ENCODE measurements at places on chromosomes 1 and 21.

DNA sequence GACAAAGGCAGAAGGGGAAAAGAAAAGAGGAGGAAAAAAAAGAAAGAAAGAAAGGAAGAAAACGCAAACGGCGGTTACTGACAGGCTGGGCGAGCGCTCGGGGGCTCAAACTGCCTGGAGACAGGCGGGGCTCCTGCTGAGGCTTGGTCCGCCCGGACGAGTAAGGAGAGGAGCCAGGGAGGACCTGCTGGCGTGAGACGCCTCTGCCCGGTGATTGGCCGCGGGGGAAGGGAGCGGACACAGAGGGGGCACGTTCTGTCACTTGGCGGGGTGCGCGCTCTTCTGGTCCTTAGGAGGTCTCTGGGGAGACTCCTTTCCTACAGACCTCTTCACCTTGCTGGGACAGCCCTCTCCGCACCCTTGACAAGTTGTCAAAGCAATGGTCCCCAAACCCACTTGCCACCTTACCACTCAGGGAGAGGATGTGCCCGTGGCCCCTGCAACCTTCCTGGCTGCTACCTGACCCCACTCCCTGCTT lies 791 bp upstream of the PIK3R3 start:
- DNase-seq, result peak; percentile 93

- no peak for DNase-seq
Measured at GRCh38 chr1:14598498-14599182, at the start of gene KAZN. TSS of gene KAZN (plus strand) at chr1:14598685.

- DNase-seq, result no peak
Measured at GRCh38 chr1:18160290-18160942, 52.8 kb downstream of the IGSF21 start.

DNA sequence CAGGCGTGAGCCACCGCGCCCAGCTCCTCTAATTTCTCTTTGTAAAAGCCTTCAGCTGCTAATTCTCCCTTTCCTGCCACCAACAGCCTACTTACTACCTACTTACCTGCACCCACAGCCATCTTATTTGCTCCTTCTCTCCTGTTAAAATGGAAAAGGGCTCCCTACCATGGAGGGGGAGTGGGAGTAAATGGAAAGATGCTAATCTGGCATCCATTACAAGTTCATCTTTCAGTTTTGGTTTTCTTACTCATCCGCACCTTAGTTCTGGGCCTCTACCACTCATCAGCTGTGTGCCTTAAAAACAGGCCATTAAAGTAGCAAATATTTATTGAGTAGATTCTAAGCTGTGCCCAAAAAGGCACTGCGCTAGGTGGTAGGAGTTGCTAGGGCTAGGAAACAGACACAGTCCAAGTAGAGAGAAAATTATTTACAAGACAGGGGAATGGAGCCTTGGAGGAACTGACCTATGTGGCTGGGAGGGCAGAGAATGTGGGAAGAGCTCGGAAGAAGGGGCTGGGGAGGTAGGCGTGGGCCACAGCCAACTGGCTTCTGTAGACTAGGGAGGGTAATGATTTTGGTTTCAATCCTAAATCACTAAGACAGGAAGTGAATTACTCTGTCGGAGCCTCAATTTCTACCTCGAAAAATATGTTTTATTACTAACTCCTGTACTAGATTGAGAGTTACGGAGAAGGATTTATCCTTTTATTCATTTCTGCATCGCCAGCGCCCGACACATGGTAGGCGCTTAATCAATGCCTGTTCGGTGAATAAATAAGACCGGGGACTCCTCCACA lies 685 bp upstream of the DDI2 start:
- no peak for DNase-seq

- no peak for DNase-seq
Measured at GRCh38 chr21:21114461-21114860, 116.3 kb downstream of the NCAM2 start.

DNA sequence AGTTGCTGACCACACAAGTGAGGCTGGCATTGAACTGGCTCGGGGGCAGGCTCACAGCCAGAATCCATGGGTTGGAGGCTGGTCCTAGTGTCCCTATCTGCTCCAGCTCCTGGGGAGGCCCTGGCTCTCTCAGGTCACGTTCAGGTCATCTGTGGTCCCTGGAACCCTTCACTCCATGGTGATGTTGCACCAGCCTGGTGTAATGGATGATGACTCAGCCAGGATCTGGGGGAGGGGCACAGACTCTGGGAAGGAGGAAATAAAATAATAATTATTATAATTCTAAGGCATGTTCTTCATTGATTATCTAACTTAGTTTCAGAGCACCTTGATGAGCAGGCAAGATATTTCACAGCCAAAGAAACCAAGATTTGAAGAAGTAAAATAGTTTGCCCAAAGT lies 26.6 kb upstream of the FCRL4 start:
- DNase-seq, result no peak

- DNase-seq, result no peak
Measured at GRCh38 chr21:45888386-45889009, 93.1 kb upstream of the COL6A1 start.

DNA sequence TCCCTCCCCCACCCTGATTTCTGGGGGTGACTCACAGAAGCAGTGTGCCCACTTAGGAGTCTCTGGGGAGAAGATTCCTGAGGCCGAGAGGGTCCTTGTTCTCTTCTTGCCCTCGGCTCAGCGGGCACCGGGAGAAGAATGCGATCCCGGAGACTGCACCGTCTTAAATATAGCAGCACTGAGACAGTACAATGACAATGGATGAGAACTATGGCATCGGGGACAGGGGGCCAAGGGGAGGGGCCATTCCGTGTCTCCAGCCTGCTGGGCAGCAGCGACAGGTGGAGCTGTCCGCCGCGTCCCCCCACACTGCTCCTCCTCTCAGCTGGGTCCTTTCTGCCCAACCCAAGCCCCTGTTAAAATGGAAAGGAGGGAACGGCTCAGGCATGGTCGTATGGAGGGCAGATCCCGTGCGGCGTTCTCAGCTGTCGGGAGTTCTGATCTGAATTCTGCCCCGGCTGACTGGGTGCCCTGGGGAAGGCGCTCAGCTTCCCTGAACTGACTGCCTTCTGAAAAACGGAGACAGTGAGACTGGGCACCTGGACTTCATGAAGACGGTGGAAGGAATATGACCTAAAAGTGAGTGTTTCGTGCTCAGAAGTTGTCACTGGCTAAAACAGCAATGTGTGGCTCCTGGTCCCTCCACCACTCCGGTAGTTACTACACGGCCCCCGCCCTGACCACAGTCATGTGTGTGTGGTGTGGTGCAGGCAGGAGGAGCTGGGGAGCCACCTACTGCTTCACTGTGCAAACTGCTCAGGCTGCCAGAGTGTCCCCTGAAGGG lies at the start of gene MYOM3:
TSS of gene MYOM3 (minus strand) at position 140 of the 784 bp plus-strand sequence. CDS start 3,499 bp downstream, outside the sequence.
- DNase-seq, result peak; percentile 58

GRCh38 chr1:116491700-116492357 lies 79.0 kb downstream of the CD58 start:
- no peak for DNase-seq

DNA sequence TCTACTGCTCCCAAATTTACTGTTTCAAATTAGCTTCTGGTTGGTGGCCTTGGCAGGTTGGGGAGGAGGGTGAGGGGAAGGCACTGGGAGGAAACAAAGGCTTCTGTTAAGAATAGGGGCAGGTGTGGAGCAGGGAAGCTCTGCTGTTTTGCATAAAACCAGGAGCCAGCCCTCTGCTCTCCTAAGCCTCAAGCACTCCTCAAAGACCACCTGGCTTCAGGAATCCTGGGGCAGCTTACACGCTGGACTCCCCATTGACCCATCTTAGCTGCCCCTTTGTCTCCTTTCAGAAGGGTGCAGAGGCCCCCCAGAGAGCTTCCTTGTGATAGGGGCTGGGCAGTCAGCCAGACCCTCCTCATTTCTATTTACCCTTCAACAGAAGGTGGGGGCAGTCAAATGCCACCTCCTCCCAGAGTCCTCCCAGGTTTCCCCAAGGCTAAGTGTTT lies 11.5 kb upstream of the DHRS3 start:
- no peak for DNase-seq

DNA sequence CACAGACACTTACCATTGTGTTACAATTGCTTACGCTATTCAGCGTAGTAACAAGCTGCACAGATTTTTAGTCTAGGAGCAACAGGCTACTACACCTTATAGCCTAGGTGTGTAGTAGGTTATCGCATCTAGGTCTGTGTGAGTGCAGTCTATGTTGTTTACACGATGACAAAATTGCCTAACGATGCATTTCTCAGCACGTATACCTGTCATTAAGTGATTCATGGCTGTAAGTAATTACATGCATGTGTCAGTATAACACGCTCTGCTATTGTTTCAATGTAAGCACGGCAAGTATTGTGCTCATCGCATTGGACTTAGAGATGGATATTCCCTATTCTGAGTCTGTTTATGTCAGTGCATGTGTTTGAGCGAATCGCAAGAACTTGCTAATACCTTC lies 15.7 kb upstream of the ZBTB18 start:
- DNase-seq, result no peak
